ENCODE measurements at places on chromosomes 3 and 15.

DNA sequence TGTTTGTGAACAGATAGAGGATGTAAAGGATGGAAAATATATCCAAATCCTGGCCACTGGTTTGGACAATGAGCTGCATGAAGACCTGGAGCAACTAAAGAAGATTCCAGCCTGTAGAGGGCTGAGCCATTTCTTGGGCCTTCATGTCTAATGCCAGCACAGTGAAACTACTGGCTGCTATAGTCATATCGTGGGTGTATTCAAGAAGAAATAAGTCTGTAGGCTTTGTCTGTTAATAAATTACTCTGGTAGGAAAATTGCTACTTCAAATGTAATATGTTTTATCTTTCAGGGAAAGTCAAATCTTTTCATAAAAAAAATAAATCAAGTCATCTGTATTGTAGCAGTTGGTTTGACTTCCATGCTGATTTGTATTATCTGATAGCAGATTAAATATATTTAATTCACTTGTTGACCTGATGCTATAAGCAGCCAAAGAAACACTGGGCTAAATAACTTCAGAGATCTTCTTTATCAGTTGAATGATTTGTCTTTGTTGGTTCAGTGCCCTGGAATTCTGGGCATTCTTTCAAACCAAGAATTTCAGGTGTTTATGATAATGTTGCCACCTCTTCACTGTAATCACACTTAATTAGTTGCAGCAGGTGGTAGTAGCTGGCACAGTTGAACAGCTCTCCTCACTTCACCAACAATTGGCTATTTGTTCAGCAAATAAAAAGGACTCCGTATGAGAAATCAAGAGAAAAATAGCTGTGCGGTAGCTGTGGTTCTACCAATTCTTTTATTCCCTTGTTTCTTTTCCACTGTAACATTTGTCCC, 1109.5 kb downstream of the NSUN3 start:
- DNase-seq, result no peak

- DNase-seq, result no peak
These were observed 226.3 kb downstream of the MCTP2 start for GRCh38 chr15:94457661-94458060.

DNA sequence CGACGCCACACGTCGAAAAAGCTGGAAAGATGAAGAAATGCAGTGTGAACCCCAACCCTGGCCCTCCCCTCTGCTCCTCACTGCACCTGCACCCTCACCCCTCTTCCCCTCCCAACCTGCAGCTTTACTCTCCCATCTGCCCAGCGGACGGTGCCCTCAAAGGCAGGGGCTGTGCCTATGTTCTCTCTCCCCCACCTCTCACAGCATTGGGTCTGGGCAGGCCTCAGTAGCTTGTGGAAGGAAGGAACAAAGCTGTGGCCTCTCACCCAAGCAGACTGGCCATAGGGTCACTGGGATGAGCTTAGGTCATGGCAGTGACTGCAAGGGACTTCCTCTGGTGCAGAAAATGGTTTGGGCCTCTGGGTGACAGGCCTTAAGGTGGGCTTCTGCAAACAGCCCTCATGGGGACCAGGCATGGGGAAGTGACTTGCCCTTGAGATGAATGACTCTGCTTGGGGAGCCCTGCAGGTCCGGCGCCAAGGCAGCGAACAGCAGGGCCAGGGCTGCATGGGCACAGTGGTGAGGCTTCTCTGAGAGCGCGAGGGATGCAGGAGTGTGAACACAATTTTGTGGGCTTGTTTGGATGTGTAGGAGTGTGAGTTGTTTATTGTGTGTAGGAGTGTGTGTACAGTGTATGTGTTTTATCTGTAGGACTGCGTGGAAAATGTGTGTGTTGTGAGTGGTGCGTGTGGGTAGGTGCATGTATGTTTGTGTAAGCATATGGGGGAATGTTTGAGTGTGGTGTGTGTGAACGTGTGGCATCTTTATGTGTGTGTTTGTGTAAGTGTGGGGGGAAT, 29.2 kb downstream of the SRPRB start:
- no peak for DNase-seq

- no peak for DNase-seq
These were observed 13.2 kb upstream of the RPP14 start for GRCh38 chr3:58292866-58293265.

DNA sequence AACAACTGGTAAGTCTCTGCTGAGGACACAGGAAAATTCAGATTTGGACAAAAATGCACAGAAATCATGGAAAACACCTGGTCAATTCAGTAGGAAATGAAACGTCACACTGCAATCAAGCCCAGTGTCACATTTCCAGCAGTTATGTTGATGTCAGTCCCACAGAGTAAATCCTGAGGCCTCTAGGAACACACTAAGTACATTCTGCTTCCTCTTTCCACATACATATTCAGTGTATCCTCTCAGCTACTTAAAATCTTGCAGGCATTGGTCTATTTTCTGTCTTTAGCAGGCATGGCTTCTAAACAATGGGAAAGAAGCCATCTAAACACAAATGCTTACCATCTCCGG, 207.8 kb downstream of the PLCL2 start:
- no peak for DNase-seq

DNA sequence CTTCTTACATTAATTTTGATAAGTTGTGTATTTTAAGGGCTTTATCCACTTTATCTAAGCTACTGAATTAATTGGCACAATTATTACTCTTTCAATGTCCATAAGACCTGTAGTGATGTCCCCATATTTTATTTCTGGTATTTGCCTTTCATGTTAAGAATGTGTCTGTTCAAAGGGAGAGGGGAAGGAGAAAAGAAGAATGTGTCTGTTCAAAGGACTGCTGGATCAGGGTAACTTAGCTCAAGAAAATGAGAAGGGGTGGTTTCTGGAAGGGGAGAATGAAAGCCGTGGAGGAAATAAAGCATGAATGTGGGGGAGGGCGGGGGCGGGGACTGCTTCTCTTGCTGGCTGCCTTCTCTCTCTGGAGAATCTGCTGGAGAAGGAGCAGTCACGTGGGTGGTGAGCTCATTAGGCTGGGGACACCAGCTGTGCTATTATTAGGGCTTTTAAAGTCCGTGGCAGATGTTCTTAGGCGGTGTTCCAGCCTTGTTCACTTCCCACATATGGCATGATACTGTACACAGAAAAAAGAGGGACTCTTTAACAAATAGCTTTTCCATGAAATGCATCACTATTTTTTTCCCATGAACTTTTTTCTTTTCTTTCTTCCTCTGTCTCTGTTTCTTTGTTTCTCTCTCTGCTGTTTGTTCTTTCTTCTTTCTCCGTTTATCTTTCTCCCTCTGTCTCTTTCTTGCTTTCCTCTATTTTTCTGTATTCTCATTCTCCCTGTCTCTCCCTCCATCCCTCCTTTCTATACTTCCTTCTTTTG, 63.7 kb upstream of the ULK4 start:
- DNase-seq, result no peak

GRCh38 chr15:34582461-34583371, 735 bp downstream of the GOLGA8B start:
- DNase-seq, result no peak

GRCh38 chr15:25694239-25694584, 168.9 kb downstream of the ATP10A start:
- DNase-seq, result no peak

DNA sequence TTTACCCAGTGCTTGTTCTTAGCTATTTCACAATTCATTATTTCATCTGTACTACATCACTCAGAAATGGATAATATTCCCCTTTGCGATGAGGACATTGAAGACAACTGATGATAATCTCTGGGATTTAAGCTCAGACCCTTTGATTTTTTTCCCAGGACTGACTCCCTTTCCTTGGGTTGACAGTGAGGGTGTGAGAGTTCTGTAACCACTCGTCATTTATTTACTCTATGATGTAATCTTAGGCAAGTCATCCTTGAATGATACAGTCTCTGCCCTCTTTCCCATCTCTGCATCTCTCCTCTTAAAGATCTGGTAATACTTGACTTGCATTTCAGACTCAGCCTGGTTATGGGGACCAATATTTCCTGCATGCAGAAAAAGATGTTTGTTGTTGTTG, 1041.7 kb downstream of the AGBL1 start:
- DNase-seq, result no peak

GRCh38 chr3:189673535-189673934, 42.3 kb downstream of the TP63 start:
- no peak for DNase-seq

GRCh38 chr3:179526989-179527391, 35.7 kb upstream of the ACTL6A start:
- no peak for DNase-seq

- DNase-seq, result no peak
These were observed 44.4 kb downstream of the FLNB start for GRCh38 chr3:58052373-58053273.

- no peak for DNase-seq
These were observed 64.5 kb downstream of the CORO2B start for GRCh38 chr15:68643216-68643830.

- no peak for DNase-seq
These were observed 29.2 kb upstream of the ANXA2 start for GRCh38 chr15:60426870-60427508.

DNA sequence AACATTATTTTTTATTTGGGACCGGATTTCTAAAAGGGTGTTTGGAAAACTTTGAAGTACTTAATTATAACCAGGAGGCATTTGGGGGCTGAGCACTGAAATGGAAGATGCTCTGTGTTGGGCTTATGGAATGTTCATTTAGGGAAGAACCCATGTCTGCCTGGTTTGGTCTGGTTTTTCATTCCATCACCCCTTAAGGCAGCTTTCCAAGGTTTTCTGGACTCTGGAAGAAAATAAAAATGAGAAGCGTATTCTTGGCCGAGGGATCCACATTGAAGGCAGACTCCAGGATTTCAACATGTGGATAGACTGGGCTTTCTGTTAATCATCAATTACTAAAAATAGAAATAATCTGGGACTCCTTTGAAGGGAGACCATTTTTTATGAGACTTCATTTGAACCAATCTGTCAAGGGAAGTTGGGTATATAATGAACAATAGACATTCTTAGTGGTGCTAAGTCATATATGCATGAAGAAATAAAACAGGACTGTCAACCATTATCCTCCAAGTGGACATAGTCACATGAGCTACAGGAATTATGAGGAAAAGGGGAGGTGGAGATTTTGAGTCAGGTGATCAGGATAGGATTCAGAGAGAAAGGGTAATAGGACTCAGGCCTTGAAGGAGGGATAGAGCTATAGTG, 270.5 kb upstream of the ADAMTS9 start:
- no peak for DNase-seq

DNA sequence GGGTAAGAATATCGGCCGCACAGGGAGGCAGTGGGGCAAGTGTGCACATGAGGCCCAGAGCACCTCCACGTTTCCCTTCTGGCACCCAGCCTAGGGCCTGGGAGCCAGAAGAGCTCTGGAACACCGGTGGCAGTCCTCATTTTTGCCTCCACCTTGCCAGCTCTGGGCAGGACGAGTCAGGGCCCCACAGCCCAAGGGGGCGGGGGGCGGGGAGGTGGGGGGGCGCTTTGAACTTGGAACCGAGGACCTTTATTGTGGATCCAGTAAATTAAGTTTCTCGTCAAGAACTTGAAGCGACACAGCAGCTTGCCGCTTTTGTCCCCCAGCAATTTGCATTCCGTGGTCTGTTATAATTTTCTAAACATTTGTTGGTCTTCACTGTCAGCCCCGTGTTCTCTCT, 66.8 kb downstream of the SLC6A11 start:
- no peak for DNase-seq

- DNase-seq, result no peak
These were observed 208.4 kb upstream of the DPPA4 start for GRCh38 chr3:109545746-109546145.

Data from NCI-H187 treated with DMSO at 0.1 percent for 48 hours (cell line).